ENCODE measurements at places on chromosomes 12 and 14.

DNA sequence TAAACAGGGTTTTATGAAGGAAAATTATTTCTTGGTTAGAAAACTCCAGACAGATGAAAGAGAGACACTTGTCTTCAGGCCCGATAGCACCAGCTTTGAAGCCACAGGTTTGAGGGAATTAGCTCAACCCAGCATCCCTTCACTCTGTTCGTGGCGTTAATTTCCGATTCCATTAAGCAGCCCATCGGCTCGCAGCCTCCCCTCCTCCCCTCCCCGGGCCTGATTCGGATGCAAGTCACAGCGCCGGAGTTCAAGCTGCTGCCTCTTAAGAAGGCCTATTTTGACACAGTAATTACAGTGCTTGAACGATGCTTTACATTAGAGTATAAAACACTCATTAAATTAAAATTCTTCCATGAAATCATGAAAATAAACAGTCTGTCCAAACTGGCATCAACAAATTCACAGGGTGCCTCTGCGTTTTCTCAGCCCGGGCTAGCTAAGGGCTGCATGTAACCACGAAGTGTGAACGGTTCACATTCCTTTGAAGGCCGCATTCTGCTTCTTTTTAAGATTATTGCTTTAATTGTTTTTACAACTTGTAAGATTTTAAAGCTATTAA, 145.8 kb downstream of the DICER1 start:
- DNase-seq = no peak

- no peak for DNase-seq
Measured at GRCh38 chr12:32516230-32516629, 116.9 kb downstream of the FGD4 start.

DNA sequence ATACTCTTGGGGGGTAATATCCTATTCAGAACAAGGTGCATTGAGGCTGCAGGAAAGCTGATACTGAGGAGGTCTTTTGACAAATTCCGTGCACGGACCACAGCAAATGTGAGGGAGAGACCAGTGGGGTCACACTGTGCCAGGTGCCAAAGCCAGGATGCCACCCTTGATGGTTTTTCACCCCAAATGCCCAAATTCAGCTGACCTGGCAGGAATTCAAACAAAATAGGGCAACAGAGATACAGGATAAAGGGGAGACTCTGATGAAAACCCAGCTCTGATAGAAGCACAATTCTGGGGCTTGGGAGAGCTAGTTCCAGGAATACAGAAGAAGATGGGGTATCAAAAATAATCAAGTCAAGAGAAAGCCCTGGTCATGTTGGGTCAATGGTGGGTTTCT, 55.3 kb downstream of the SLC8A3 start:
- DNase-seq = no peak

DNA sequence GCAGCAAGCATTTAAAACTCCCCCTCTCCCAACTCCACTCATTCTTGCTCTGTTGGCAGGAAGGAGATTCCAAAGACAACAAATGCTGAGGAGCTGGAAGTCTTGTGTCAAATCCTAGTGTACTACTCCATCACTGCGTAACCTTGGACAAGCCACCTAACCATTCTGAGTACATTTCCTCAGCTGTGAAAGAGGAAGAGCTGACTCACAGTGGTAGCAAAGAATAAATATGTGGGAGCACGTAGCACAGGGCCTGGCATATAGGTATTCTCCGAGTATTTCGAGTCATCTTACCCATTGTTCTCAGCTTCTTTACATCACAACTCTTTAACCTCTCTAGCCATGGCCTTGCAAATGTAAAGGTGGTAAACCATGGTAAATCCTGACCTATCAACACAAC, 28.7 kb downstream of the EGLN3 start:
- DNase-seq = no peak

DNA sequence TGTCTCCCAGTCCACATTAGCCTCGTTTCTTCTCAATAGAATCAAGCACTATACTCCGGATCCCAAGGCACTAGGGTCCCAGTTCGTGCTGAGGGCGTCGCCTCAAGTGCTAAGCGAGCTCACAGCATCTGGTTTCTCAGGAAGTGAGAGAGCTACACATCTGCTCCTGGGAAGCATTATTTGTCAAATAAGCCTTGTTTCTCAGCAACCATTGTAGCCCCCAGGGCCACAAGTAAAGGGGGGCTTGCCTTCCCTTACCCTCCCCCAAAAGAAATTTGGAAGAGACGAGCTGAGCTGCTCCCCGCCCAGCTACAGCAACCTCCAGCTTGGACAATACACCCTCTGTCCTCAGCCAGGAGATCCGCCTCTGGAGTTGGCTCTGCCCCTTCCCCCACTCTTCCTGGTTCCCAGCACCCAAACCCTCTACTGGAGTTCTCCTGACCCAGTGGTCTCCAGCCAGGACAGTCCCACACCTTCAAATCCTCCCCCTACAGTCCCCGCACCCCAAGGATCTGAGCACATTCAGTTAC, 5.7 kb upstream of the TNS2 start:
- DNase-seq = peak; percentile 5

DNA sequence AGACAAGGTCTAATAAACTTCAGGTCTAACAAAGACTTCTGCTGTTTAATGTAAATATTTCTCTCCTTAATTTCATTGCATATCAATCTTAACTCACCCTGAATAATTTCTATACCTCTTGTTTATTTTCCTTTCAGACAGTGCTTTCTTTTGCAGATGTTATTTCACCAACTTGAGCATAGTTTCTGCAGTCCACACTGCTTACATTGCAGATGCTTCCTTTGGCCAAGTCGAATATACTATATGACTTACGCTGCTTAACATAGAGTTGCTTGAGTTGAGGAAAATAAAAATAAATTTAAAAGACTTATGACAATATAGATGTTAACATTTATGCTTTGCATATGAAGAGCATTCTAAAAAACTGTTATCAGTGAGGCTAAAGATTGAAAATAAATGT, 217.7 kb downstream of the PTPRO start:
- no peak for DNase-seq

- DNase-seq = no peak
Measured at GRCh38 chr14:31966896-31967668, 110.0 kb upstream of the ARHGAP5 start.

- no peak for DNase-seq
Measured at GRCh38 chr14:31858868-31859267, 218.2 kb upstream of the ARHGAP5 start.

- DNase-seq = no peak
Measured at GRCh38 chr12:105576261-105576660, 245.8 kb downstream of the C12orf75 start.

GRCh38 chr12:93571925-93572711, at the start of gene SOCS2:
Gene SOCS2 (plus strand): TSS chr12:93572675. CDS start chr12:93572898, 223 bp downstream.
- DNase-seq = peak; percentile 59

GRCh38 chr14:74472601-74473000, 20.5 kb downstream of the NPC2 start:
- DNase-seq = no peak

Measured in NCI-H2171 (cell line).